ENCODE measurements at places on chromosomes 1 and 21. TPM values are rescaled to one million over a fixed set of nuclear protein-coding genes. Genes with fewer than 3 reads are reported as not detected.

The PAQR6 gene
- 0.81 TPM for polyA plus RNA-seq

The FNBP1L gene
- 19.1 TPM for polyA plus RNA-seq

The RPE65 gene
- not detected for polyA plus RNA-seq

The TPTE gene
- polyA plus RNA-seq, result not detected

The NPHS2 gene
- polyA plus RNA-seq, result not detected

The VANGL1 gene
- 13.8 TPM for polyA plus RNA-seq

GRCh38 chr1:45623972-45624371 is at the start of gene CCDC17:
Gene CCDC17, minus strand, starts transcription at chr1:45624054. Its CDS starts 145 bp downstream, at chr1:45623909.
- peaks cover 21% of the 10 kb centered on the region for H3K36me3 ChIP-seq
- H3K27me3 ChIP-seq, result no peaks in the 10 kb centered on the region
- peak; percentile 38 for DNase-seq

DNA sequence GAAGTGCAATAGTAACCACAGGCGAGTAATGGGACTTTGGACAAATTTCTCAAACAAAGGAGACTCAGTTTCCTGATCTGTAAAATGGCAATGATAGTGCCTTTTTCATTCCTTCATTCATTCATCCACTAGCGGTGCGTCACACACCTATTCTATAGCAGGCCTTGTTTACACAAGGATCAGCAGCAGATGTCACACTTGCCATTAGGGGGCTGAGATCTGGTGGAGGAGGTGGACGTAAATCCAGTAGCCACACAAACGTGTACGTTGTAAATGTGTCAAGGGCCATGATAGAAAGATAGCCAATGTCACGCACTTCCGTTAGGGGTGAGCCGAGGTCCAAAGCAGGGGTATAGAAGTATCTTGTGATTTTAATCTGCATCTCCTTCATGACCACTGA is 34.2 kb downstream of the SERINC2 start:
- peaks cover 22% of the 10 kb centered on the region for H3K27me3 ChIP-seq
- no peaks in the 10 kb centered on the region for H3K36me3 ChIP-seq
- DNase-seq, result no peak
- H3K4me3 ChIP-seq, result no peak overlapping the region
- H3K27ac ChIP-seq, result no peak overlapping the region

DNA sequence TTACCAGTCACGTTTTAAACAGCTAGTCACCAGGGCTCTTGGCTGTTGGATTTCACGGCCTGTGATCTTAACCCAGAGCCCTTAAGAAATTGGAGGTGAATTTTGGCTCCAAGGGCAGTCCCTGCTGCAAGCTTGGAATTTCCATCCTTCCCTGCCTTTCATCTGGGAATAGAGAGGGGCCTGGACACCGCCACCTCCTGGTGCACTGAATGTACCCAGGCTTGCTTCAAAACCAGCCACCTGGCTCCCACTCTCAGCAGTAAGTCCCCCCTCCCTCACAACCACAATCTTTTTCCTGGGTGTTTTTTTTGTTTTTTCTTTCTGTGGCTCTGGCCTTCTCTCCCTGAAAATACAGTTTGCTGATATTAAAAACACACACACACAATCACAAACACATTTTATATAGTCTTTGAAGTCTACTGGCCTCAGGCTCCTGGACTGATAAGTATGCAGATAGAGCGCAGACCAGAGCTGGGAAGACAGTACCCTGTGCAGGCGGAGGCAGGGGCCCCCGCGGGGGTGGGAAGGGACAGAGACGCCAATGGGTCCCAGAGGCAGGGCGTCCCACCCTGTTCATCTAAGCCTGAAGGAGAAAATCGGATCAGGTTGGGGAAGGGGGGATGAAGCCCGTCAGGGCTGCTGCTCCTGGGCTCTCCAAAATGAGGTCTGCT is 65.8 kb upstream of the IGSF21 start:
- no peak overlapping the region for H3K27ac ChIP-seq
- H3K27me3 ChIP-seq, result no peaks in the 10 kb centered on the region
- H3K36me3 ChIP-seq, result no peaks in the 10 kb centered on the region

DNA sequence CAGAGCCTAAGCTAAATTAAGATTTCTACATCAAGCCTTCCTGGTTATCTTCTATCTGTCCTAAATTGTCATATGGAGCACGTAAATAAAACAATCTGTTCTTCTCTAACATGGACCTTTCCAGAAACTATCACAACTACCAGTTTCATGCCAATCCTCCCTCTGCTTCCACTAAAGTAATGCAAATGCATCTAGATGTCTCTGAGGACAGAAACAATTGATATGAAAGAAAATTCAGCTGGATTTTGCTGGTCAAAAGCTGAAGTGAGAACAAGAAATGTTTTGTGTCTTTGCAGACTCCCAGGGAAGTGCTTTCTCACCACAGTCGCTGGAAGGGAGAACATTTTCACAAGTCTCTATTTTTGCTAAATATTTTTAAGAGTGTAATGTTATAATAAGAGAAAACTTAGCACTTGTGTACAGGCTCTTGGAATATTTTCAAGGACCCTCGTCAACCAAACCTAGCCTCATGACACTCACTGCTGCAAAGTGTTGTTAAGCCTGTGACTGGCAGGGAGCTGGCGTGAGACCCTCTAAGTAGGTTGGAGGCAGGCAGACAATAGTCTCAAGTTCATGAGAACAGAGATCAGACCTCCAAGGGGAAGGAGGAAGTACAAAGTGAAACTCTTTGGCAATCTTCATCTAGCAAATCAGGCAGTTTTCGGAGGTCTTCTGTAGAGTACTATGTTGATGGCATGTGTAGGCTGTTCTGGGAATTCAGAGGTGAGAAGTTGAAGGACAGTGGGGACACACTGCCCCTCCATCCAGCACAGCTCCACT is 38.8 kb downstream of the DNASE2B start:
- no peak for DNase-seq
- no peak overlapping the region for H3K27ac ChIP-seq
- peaks cover 9% of the 10 kb centered on the region for H3K4me1 ChIP-seq
- H3K36me3 ChIP-seq, result no peaks in the 10 kb centered on the region

- no peaks in the 10 kb centered on the region for H3K4me1 ChIP-seq
- no peak for DNase-seq
- no peak overlapping the region for H3K27ac ChIP-seq
Observed at GRCh38 chr1:179066471-179066870, 15.4 kb upstream of the TOR3A start.

- no peak for DNase-seq
- no peaks in the 10 kb centered on the region for H3K36me3 ChIP-seq
- no peak overlapping the region for H3K27ac ChIP-seq
Observed at GRCh38 chr1:25618433-25618808, 1.8 kb downstream of the MAN1C1 start.

DNA sequence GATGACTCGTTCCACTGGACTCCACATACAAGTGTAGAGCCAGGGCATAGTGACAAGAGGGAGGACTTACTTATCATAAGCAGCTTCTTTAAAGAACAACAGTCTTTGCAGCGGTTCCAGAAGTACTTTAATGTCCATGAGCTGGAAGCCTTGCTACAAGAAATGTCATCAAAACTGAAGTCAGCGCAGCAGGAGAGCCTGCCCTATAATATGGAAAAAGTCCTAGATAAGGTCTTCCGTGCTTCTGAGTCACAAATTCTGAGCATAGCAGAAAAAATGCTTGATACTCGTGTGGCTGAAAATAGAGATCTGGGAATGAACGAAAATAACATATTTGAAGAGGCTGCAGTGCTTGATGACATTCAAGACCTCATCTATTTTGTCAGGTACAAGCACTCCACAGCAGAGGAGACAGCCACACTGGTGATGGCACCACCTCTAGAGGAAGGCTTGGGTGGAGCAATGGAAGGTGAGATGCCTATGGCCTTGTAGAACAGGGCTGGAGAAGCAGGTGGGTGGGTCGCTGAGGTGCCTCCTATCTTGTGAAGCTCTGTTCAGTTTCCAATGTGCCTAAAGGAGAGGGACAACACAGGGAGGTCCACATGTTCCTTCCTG is 12.1 kb downstream of the MIA3 start:
- H3K4me1 ChIP-seq, result peaks cover 21% of the 10 kb centered on the region
- DNase-seq, result peak; percentile 66
- H3K36me3 ChIP-seq, result peaks cover 32% of the 10 kb centered on the region
- H3K4me3 ChIP-seq, result no peak overlapping the region
- no peak overlapping the region for H3K27ac ChIP-seq

- H3K4me3 ChIP-seq, result no peak overlapping the region
- DNase-seq, result peak; percentile 68
- H3K4me1 ChIP-seq, result no peaks in the 10 kb centered on the region
- no peaks in the 10 kb centered on the region for H3K36me3 ChIP-seq
Observed at GRCh38 chr1:50929376-50929958, 30.6 kb downstream of the FAF1 start.

GRCh38 chr21:39007532-39007931 is 175.7 kb downstream of the PSMG1 start:
- no peaks in the 10 kb centered on the region for H3K27me3 ChIP-seq
- H3K4me1 ChIP-seq, result peaks cover 14% of the 10 kb centered on the region
- H3K27ac ChIP-seq, result no peak overlapping the region
- H3K4me3 ChIP-seq, result no peak overlapping the region
- no peak for DNase-seq
- no peaks in the 10 kb centered on the region for H3K36me3 ChIP-seq

GRCh38 chr1:47907177-47907528 is 90.0 kb downstream of the TRABD2B start:
- no peaks in the 10 kb centered on the region for H3K4me1 ChIP-seq
- H3K36me3 ChIP-seq, result no peaks in the 10 kb centered on the region
- H3K27ac ChIP-seq, result no peak overlapping the region
- no peak for DNase-seq
- no peak overlapping the region for H3K4me3 ChIP-seq
- H3K27me3 ChIP-seq, result peaks cover 8% of the 10 kb centered on the region

DNA sequence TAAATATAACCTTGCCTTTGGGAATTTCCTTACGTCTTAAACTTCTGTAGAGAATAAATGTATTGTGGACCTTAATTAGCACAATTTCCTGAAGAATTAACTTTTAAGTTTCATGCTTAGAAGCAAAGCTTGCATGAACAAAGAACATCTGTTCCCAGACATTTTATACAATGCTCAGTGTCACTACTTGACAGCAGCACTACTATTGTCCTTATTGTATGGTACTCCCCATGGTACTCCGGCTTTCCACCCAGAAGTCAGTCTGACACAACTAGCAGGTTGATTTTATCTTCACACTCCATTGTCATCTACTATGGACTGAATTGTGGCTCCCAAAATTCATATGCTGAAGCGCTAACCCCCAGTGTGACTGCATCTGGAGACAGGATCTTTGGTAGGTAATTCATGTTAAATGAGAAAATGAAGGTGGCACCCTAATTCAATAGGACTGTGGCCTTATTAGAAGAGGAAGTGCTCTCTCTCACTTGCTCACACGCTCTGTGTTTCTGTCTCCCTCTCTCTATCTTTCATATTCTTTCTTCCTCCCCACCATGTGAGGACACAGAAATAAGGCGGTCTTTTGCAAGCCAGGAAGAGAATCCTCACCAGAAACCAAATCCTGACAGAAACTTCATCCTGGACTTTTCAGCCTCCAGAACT is 10.7 kb upstream of the OR2B11 start:
- no peak for DNase-seq
- no peak overlapping the region for H3K27ac ChIP-seq
- no peaks in the 10 kb centered on the region for H3K4me1 ChIP-seq
- H3K36me3 ChIP-seq, result no peaks in the 10 kb centered on the region
- no peaks in the 10 kb centered on the region for H3K27me3 ChIP-seq

GRCh38 chr21:16419188-16419921 is 689.6 kb downstream of the USP25 start:
- H3K4me3 ChIP-seq, result peak overlapping the region; percentile 47
- no peaks in the 10 kb centered on the region for H3K4me1 ChIP-seq
- no peaks in the 10 kb centered on the region for H3K36me3 ChIP-seq
- H3K27ac ChIP-seq, result peak overlapping the region; percentile 18

GRCh38 chr1:162220009-162220539 is 150.6 kb downstream of the NOS1AP start:
- no peaks in the 10 kb centered on the region for H3K36me3 ChIP-seq
- DNase-seq, result no peak
- 0 out of 2 replicates have a peak, but pooled peaks cover 5% of the 10 kb centered on the region for H3K27me3 ChIP-seq
- H3K4me3 ChIP-seq, result no peak overlapping the region
- H3K27ac ChIP-seq, result no peak overlapping the region
- no peaks in the 10 kb centered on the region for H3K4me1 ChIP-seq

DNA sequence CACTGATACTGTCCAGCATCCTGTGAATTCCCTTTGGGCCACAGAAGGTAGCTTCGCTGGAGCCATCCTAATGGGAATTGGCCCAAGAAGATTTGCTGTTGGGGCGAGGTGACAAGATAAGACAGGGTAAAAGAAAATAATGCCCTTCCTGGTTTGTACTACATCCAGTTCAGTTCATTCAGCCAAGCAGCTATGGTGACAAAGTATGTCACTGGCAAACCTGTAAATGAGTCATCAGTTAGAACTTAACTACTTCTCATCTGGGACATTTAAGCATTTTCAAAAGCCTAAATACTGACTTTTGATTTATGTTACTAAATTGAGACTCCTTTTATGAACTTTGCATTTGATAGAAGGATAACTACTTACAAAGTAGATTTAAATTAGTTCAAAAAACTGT is 54.2 kb downstream of the WDR64 start:
- no peaks in the 10 kb centered on the region for H3K27me3 ChIP-seq
- peaks cover 42% of the 10 kb centered on the region for H3K4me1 ChIP-seq
- H3K4me3 ChIP-seq, result no peak overlapping the region
- DNase-seq, result peak; percentile 59
- no peak overlapping the region for H3K27ac ChIP-seq

DNA sequence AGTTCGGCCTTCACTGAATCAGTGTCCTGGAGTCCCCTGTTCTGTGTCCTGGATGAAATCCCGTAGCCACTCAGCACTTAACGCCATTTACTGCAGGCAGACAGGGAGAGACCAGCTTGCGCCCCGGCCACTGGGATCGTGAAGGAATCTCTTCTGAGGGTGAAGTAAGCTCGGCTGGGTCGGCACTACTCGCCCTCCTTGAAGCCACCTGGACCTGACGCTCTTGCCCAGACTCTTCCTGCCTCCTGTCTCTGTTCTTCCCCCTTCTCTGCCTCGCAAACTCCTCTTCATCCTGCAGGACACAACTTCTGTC is 99.9 kb upstream of the ZBTB40 start:
- no peaks in the 10 kb centered on the region for H3K4me1 ChIP-seq
- no peak overlapping the region for H3K4me3 ChIP-seq
- H3K27me3 ChIP-seq, result peaks cover 31% of the 10 kb centered on the region
- DNase-seq, result no peak
- no peaks in the 10 kb centered on the region for H3K36me3 ChIP-seq
- no peak overlapping the region for H3K27ac ChIP-seq

- no peak for DNase-seq
- H3K27me3 ChIP-seq, result no peaks in the 10 kb centered on the region
- no peak overlapping the region for H3K27ac ChIP-seq
- no peaks in the 10 kb centered on the region for H3K36me3 ChIP-seq
- no peak overlapping the region for H3K4me3 ChIP-seq
Observed at GRCh38 chr1:182811975-182812722, 22.6 kb downstream of the NPL start.

- H3K4me1 ChIP-seq, result peaks cover 3% of the 10 kb centered on the region
- no peak overlapping the region for H3K27ac ChIP-seq
- peak; percentile 88 for DNase-seq
Observed at GRCh38 chr1:17475752-17476151, 36.3 kb upstream of the RCC2 start.

- no peak for DNase-seq
- H3K27me3 ChIP-seq, result no peaks in the 10 kb centered on the region
- H3K4me1 ChIP-seq, result no peaks in the 10 kb centered on the region
- H3K4me3 ChIP-seq, result no peak overlapping the region
Observed at GRCh38 chr1:102435483-102435882, 438.8 kb upstream of the OLFM3 start.

Measured in GM23248 (cell line).